SW480 (cell line): ENCODE measurements at places on chromosomes 1 and 21.

- DNase-seq, result peak; percentile 34
These were observed 447 bp downstream of the RUNX3 start for GRCh38 chr1:24929398-24930259.

GRCh38 chr1:37588939-37589338 is 6.8 kb downstream of the GNL2 start:
- DNase-seq, result no peak

DNA sequence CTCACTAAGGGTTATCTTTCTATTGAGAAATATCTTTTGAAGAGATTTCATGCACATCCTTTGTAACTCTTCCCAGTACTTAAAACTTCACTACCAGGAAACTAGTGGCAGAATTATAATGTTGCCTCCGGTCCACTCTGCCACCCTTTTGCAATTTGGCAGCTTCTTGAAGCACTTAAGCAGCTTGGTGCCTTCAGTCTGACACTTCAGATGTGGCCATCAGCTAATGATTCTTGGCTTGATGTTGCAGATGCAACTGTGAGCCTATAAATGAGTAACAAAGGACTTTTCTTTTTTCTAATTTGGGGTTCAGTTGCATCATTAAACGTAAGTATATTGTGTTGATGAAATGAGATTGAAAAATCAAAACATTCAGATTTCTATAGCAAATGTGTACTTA is 187.5 kb upstream of the C21orf91 start:
- DNase-seq, result no peak

GRCh38 chr1:15992582-15993500 is 11.2 kb upstream of the SRARP start:
- DNase-seq, result no peak

- no peak for DNase-seq
These were observed 36.7 kb downstream of the RRP1 start for GRCh38 chr21:43825936-43826622.

GRCh38 chr1:55827350-55827749 is 612.2 kb upstream of the USP24 start:
- peak; percentile 38 for DNase-seq

GRCh38 chr1:32701951-32702598 is 495 bp downstream of the SYNC start:
- DNase-seq, result no peak

- peak; percentile 57 for DNase-seq
These were observed 422.8 kb downstream of the CAMTA1 start for GRCh38 chr1:7207875-7208646.

GRCh38 chr1:227323171-227323966 is 5.1 kb upstream of the CDC42BPA start:
- DNase-seq, result peak; percentile 39
